ENCODE measurements at places on chromosomes 16 and 17. TPM values are rescaled to one million over a fixed set of nuclear protein-coding genes. Genes with fewer than 3 reads are reported as not detected.

- H3K4me3 ChIP-seq: no peak overlapping the region
- no peaks in the 10 kb centered on the region for H3K4me1 ChIP-seq
- peaks cover 1% of the 10 kb centered on the region for H3K36me3 ChIP-seq
- DNase-seq: no peak
- H3K27me3 ChIP-seq: no peaks in the 10 kb centered on the region
Observed at GRCh38 chr16:878072-878784, 77.7 kb upstream of the GNG13 start.

DNA sequence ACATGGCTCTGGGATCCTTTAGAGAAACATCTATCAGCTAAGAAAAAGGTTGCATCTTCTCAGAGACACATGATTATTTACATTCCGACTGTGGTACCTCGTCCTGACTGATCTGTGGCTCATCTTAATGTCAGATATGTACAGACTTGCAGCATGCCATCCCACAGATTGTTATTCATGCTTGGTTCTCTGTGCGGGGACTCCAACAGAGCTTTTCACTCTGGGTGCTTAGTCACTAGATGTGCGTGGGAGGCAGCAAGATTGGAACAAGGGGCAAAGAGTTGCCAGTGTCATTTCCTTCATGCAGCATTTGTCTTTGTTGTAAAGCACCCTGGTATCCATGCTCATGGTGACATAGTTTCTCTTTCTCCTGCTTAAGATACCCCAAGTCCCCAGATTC lies 179.1 kb upstream of the CACNG5 start:
- no peaks in the 10 kb centered on the region for H3K4me1 ChIP-seq
- H3K27ac ChIP-seq: no peak overlapping the region
- H3K27me3 ChIP-seq: no peaks in the 10 kb centered on the region
- no peak overlapping the region for H3K4me3 ChIP-seq
- DNase-seq: no peak
- H3K36me3 ChIP-seq: no peaks in the 10 kb centered on the region

DNA sequence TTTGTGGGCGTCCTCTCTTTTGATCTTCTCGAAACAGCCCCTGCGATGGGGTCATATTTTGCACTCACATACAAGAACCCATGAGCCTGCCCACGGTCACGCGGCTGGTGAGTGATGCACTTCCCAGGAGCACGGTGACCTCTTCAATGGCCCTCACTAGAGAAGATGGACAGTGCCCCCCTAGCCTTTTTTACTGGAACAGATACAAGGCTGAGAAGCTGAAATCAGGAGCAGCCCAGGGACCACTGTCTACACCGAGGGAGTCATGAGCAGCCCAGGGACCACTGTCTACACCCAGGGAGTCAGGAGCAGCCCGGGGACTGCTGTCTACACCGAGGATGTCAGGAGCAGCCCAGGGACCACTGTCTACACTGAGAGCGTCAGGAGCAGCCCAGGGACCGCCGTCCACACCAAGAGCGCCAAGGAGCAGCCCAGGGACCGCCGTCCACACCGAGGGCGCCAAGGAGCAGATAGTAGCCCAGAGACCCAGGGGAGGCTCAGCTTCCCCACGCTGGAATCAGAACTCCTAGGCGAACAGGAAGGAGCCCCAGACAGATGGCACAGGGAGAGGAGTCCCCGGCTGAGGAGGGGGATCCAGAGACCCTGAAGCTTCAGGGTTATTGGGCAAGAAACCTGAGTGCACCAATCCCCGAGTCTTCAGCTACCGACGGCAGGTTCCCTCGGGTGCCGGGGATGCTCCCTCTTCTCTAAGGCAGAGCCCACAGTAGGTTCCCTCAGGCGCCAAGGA lies 23.7 kb downstream of the ACSF3 start:
- no peaks in the 10 kb centered on the region for H3K27me3 ChIP-seq
- H3K36me3 ChIP-seq: peaks cover 6% of the 10 kb centered on the region
- H3K4me3 ChIP-seq: no peak overlapping the region
- DNase-seq: peak; percentile 32
- no peaks in the 10 kb centered on the region for H3K4me1 ChIP-seq

DNA sequence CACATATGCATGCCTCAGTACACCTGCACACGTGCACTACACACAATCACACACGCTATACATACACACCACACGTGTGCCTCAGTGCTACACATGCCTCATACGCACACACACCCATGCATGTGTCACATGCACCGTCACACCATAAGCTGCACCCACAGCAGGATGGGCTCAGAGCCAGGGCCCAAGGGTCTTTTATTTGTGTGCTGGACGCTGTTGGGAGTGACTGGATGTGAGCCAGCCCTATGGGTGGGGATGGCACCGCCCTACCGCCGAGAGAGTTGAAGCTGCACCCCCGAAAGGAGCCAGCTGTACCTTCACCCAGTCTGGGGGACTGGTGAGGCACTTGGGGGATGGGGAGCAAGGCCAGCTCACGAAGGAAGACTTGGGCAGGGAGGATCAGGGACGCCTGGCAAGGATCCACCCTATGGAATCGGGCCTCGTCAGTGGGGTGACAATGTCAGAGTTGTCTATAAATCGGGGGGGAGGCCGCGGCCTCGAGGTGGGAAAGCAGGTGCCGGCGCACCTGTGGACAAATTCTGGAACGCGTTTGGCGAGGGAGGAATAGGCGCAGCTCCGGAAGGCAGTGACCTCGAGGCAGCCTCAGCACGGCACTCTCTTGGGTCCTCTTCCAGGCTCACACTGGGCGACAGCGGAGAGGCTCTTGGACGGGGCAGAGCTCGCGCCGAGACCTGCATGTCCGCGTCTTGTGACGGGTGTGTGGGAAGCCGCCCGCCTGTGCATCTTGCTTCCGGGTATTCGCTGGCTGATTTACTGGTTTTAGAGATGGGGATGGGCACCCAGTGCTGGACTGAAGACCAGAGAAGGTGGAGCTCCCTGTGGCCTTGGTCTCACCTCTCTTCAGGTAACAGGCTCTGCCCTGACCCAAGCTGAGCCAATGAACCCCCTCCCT lies 7.3 kb downstream of the RGS11 start:
- H3K27ac ChIP-seq: no peak overlapping the region
- no peak overlapping the region for H3K4me3 ChIP-seq
- H3K4me1 ChIP-seq: no peaks in the 10 kb centered on the region
- DNase-seq: no peak

GRCh38 chr16:66473051-66473571 lies 46.0 kb downstream of the BEAN1 start:
- H3K4me1 ChIP-seq: no peaks in the 10 kb centered on the region
- H3K36me3 ChIP-seq: no peaks in the 10 kb centered on the region
- no peak overlapping the region for H3K27ac ChIP-seq
- DNase-seq: peak; percentile 41
- no peak overlapping the region for H3K4me3 ChIP-seq

DNA sequence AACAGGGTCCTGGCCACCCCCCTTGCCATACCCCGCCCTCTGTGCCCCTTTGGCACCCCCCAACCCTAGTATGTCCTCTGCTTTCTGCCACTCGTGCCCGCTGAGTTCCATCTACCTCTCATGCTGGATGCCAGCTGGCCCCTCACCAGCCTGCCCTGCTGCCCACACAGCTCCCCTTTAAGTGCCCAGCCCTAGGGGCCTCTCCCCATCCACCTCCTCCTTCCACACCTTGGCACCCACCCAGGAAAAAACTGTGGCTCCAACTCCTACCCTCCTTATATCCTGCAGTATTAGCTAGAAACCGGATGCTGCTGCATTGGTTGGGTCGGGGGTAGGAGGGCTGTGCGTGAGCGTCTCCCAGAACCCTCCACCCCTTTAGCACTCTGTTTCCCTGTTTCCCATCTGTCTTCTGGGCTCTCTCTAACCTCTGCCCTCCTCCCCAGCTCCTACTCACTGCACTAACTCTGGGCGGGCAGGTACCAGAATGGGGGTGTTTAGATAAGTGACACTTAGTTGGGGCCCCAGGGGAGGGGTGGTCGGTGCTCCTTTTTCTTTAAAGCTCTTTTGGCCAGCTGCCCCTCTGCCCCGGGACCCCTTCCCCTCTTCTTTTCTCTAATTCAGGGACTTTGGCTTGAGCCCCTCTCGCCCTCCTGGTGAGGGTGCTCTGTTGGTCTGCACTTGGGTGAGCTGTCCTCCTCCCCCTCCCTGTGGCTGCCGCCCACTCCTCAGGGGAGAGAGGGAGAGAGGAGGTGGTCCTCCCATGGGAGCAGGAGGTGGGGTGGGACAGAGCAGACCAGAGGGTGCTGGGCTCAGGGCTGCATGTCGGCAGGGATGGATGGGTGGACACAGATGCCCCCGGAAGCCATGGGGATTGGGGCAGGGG lies 9.9 kb downstream of the NR1D1 start:
- DNase-seq: no peak
- H3K4me1 ChIP-seq: no peaks in the 10 kb centered on the region
- no peaks in the 10 kb centered on the region for H3K27me3 ChIP-seq
- no peak overlapping the region for H3K4me3 ChIP-seq

DNA sequence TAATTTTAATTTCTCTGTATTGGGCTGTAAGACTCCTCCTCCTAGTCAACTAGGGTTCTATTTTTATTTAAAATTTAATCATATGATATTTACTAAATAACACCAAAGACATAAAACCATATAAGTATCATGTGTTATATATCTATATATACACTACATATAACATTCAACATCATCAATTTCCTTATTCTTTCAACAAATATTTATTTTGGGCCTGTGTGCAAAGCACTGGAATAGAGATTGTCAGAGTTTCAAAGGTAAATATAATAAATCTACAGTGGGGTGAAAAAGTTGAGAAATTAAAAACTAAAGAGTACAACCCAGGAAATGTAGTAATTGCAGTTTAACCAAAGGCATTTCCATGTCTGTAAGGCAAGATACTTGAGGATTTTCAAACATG lies 364.0 kb downstream of the CA10 start:
- no peak for DNase-seq
- H3K27me3 ChIP-seq: no peaks in the 10 kb centered on the region
- H3K4me1 ChIP-seq: no peaks in the 10 kb centered on the region
- H3K36me3 ChIP-seq: no peaks in the 10 kb centered on the region

DNA sequence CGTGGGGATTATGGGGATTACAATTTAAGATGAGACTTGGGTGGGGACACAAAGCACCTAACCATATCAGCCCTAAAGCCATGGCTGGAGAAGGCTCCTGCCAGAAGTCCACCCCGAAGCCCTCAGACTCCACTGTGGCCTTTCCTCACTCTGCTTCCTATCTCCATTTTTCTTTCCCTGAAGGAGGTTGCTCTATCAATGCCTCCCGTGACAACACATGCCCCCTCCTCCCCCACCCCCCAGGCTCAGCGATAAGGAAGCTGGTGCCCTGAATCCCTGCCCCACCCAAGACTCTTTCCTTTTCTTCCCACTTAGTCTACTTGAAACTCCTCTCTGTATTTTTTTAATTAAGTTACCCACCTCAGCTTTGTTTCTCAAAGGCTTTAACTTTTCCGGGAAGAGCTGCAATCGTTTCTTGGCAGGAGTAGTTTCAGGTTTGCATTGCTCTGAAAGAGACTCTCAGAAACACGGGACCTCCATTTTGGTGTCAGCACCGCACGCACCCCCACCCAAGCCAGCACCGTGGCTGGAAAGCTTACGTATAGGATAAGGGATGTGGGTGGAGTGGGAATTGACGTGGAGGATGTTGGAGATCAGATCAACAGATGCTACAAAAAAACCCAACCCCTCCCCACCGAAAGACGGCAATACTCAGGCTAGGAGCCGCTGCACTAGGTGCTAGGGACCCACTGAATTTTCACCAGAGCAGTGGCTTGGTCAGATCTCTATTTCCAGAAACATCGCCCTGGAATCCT lies 15.2 kb upstream of the CA4 start:
- no peaks in the 10 kb centered on the region for H3K4me1 ChIP-seq
- peak; percentile 63 for DNase-seq
- no peaks in the 10 kb centered on the region for H3K27me3 ChIP-seq
- no peaks in the 10 kb centered on the region for H3K36me3 ChIP-seq
- peak overlapping the region; percentile 57 for H3K4me3 ChIP-seq

- DNase-seq: no peak
- no peak overlapping the region for H3K27ac ChIP-seq
- no peaks in the 10 kb centered on the region for H3K27me3 ChIP-seq
Observed at GRCh38 chr17:57528058-57528451, 217.0 kb downstream of the CCDC182 start.

GRCh38 chr16:71880176-71880575 lies 3.8 kb downstream of the ZNF821 start:
- H3K36me3 ChIP-seq: no peaks in the 10 kb centered on the region
- no peaks in the 10 kb centered on the region for H3K27me3 ChIP-seq
- no peak overlapping the region for H3K4me3 ChIP-seq
- no peak overlapping the region for H3K27ac ChIP-seq
- no peaks in the 10 kb centered on the region for H3K4me1 ChIP-seq

DNA sequence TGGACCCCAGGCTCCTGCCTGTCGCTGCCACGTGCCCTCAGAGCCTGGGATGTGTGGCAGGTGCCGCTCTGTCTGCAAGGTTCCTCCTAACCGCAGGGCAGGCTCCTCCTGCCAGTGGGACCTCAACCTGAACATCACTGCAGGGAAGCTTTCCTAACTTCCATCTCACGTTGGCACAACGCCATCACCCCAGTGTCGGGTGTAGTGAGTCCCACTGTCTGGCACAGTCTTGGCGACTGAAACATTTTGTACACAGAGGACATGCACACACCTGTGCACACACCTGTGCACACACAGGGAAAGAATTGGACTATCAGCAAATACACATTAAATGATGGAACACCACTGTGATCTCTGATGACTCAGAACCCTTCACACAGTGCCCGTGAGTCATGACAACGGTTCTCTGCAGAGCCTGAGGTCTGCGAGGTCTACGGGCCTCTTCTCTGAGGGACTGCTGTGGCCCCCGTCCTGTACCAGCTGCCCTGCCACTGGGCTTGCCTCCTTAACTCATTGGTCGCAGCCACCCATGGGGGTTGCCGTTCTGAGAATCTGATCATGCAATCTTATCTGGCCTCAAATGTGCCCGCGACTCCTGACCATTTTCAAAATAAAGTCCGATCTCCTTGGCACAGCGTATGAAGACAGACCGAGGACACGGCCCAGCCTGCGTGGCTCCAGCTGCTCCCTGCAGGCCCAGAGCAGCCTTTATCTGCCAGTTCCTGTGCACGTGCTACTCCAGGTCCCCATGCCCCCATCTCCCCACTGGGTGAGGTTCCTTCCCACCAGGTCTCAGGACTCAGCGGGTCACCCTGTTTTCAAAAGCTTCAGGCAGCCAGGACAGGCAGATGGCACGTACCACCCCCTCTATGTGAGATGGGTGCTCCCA lies 7.6 kb downstream of the CCDC57 start:
- H3K27ac ChIP-seq: no peak overlapping the region
- H3K4me1 ChIP-seq: no peaks in the 10 kb centered on the region
- no peak for DNase-seq
- no peaks in the 10 kb centered on the region for H3K27me3 ChIP-seq

GRCh38 chr17:43578404-43578698 lies 32.2 kb upstream of the ETV4 start:
- no peaks in the 10 kb centered on the region for H3K27me3 ChIP-seq
- DNase-seq: no peak
- no peak overlapping the region for H3K4me3 ChIP-seq
- no peaks in the 10 kb centered on the region for H3K36me3 ChIP-seq

The RGS11 gene
- 3.3 TPM for total RNA-seq

The DLX3 gene
- total RNA-seq: 1.3 TPM

The DUSP14 gene
- 9.2 TPM for total RNA-seq

The GAS2L2 gene
- not detected for total RNA-seq

The OTOA gene
- total RNA-seq: 0.32 TPM

Data from aorta (tissue), 5 donors.